ENCODE measurements at places on chromosomes 1 and 21.

DNA sequence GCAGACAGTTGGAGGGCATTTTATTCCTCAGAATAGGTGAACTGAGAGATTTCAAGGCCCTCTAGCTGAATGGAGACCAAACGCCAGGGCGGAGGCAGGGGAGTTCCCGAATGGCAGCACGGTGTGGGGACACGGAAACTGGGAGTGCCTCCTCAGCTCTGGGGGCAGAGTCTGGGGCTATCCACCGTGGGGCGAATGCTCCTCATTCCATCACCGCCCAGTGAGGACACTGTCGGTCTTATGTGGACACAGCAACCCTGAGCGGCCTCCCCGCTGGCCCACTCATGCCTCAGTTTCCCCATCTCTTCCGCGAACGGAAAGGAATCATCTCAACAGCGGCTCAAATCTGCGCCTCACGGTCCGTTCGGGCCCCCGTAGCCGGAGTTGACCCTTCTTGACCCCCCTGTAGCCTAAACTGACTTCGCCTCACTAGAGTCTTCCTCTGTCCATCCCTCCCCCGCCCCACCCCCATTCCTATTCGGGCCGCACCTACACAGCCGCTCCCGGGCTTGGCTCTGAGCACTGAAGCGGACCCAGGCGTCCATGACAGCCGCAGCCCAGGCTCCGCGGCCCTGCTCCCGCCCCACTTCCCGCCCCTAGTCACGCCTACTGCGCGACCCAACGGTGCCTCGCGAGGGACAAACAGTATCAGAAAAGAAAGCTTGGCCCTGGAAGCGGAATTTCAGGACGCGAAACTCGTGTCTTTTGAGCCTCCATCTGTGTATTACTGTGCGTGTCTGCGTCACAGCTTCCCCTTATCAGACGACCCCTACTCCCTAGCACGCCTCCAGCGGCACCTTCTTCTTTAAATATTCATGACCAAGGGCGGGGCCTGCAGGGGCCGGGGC is at the start of gene PEX11B:
PEX11B (minus strand) TSS at position 574 of the 848 bp plus-strand sequence; CDS start at position 545, 29 bp downstream.
- peak; percentile 86 for DNase-seq

DNA sequence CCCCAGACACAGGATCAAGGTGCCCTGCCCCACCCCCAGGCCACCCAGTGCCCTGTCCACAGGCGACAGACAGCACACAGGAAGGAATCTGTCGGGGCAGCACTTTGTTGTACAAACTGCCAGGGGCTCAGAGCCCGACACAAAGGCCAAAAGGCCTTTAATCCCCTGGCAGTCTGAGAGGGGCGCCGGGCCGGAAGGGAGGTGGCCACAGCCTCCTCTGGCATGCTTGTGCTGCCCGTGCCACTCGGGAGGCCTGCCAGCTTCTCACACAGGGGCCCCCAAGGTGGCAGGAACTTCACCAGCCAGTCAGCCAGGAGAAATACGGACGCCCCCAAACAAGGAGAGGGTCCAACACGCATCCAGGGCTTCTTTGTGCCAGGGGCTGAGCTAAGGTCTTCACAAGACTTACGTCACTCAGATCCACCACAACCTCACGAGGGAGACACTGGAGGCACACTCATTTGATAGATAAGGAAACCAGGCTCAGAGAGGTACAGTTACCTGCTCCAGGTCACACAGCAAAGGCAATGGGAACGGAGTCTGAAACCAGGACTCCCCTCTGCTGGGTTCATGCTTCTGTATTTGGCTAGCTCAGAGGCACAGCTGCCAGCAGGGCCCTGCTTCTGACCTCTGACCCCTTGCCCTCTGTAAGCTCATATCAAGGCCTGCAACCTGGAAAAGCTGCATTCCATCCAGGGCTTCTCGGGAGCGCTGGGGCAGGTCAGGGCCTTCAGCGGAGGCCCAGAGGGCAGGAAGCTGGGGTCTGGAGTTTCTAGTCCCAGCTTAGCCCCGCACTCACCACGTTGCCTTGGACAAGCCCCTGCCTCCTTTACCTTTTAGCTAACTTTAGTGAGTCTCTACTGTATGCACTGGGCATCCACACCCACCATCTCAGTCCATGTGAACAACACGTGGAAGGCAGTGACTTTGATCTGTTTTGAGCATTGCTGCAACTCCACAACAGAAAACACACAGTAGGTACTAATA is 34.8 kb downstream of the HSPG2 start:
- DNase-seq: no peak

- DNase-seq: no peak
These were observed 1.6 kb downstream of the DDI2 start for GRCh38 chr1:15618655-15619525.

- no peak for DNase-seq
These were observed 6.6 kb downstream of the NID1 start for GRCh38 chr1:236058141-236058934.

- DNase-seq: no peak
These were observed 66.7 kb downstream of the KCNJ6 start for GRCh38 chr21:37849506-37850102.

GRCh38 chr1:195481293-195481692 is 1126.9 kb downstream of the KCNT2 start:
- no peak for DNase-seq

- DNase-seq: no peak
These were observed 26.9 kb upstream of the EYA3 start for GRCh38 chr1:28115267-28115666.

DNA sequence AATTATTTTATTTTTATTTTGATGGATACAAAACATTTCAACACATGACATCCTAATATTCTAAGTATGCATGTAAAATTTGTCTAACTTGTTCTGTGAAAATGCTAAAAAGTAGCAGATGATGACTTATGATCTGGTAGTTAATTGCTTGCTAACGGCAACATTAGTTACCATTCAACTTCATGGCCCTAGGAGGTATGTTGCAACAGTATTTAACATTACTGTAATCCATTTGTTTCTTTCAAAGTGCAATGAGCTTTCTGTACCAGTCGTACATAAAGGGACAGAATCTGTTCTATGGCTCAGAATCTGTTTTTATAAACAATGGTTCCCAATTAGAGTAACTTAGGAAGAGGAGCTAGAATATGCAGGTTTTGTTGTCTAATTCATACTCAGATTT is 91.5 kb upstream of the ZNHIT6 start:
- no peak for DNase-seq

- DNase-seq: no peak
These were observed 50.1 kb downstream of the HUNK start for GRCh38 chr21:31922881-31923280.

- DNase-seq: no peak
These were observed 90.9 kb downstream of the CRB1 start for GRCh38 chr1:197358959-197359358.

DNA sequence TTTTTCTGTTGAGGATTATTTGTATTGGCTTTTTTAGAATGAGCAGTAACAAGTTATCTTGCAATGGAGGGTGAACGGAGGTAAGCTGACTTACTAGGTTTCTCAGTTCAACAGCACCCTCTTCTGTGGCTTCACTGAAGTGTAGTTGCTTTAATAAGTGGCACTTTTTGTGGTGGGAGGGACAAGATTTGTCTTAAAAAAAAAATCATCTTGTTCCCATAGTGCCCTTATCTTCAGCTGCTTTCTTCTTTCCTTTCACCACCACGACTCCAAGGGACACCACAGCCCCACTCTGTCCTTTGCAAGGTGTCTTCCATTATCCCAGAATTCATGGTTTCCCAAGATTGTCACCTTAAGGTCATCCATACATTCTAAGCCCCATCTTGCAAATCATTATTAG is 92.9 kb downstream of the PIGK start:
- peak; percentile 46 for DNase-seq

- no peak for DNase-seq
These were observed 181.2 kb upstream of the CSF3R start for GRCh38 chr1:36663772-36664430.

DNA sequence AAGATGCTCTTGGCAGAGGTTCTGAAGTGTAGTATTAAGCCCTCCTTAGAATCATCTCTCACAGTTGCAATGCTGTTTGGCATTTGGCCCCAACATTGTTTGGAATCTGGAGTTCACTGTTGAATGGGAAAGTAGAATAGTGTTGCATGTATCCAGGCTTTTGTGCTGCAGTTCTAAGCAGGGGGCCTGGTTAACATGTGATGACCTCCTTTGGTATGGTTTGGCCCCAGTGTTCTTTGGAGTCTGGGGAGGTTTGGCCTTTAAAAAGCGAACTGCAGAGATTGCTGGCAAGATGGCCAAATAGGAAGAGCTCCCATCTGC is 61.8 kb upstream of the PLD5 start:
- DNase-seq: no peak

DNA sequence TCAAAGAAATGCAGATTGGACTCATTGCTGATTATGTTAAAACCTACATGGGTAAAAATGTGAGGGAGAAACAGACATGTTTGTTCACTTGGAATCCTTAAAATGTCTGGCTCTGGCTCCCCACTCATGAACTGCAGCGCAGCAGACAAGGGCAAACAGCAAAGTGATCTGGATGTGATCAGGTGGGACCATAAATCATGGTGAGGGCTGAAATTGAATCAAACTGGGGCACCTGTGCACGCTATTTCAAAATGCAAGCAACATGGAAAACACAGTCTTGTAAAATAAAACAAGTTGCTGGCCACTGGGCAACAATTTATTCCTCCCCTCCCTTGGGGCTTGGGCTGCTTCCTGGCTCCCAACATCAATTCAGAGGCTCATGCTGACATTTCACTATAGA is 373.4 kb downstream of the SEC16B start:
- DNase-seq: peak; percentile 52

DNA sequence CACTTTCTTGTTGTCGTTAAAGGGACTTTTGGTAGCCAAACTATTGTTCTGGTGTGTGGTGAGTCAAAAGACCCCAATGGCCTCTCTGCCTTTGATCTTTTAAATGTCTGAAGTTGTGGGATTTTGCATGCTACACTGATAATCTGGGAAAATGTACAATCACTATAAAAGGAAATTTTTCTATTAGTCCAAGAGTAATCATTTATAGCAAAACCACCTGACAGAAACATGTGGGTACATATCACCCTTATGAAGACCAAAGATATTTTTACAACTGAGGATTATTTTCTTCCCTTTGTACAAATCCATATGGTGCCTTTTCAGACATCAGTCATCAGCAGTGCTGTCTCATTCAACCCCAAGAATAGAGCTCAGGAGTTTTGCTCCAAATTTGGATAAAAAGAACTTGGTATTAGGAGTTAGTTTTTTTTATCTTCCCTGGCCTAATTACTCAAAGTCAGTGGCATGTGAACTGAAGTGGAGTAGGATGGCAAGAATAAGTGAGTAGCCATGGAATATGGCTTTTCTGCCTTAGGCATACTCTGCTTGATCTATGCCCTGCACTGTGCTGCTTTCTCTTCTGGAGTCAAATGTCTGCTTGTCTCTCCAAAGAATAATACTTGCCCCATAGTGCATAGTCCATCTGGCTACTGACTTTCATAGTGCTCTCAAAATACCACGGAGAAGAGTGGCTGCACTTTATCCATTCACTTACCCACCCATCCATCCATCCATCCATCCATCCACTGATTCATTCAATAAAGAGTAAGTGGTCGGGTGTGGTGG is 13.5 kb downstream of the GREM2 start:
- no peak for DNase-seq

GRCh38 chr1:115196296-115196695 is 107.0 kb upstream of the TSPAN2 start:
- no peak for DNase-seq

- DNase-seq: no peak
These were observed 119.5 kb upstream of the USH2A start for GRCh38 chr1:216542741-216543140.

DNA sequence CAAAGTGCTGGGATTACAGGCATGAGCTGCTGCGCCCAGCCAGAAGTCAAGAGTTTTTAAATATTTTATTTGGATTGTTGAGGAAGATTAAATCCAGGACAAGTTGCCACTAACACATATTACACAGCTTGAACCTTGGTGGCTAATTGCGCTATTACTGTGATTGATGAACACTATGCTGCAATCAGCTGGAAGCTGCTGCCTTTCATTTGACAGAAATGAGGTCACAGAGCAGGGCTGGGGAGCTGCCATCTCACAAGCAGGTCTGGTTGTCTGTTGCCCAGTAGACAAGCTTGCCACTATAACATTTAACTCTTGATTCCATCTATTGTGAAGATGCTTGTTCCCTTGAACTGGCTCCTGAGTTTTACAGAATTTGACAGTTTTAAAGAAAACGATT is 37.4 kb upstream of the NRDC start:
- DNase-seq: no peak

GRCh38 chr1:24045771-24046170 is 65.6 kb upstream of the SRSF10 start:
- DNase-seq: no peak

DNA sequence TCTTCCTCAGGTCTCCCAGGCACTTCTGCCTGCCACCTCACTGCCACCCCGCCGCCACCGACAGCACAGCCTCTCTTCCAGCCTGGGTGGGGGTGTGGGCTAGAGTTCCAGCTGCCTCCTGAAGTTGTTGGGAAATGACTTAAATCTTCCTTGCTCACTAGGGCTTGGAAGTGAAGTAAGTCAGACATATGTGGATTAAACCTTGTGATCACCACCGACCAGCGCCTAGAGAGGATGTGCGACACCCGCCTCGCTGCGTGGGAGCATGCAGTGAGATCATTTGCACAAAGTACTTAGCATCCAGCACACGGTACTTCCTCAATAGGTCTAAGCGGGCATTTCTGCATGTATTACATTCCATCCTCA is 71.4 kb upstream of the FAM20B start:
- DNase-seq: no peak

- DNase-seq: no peak
These were observed 46.7 kb upstream of the CXADR start for GRCh38 chr21:17466166-17466565.

DNA sequence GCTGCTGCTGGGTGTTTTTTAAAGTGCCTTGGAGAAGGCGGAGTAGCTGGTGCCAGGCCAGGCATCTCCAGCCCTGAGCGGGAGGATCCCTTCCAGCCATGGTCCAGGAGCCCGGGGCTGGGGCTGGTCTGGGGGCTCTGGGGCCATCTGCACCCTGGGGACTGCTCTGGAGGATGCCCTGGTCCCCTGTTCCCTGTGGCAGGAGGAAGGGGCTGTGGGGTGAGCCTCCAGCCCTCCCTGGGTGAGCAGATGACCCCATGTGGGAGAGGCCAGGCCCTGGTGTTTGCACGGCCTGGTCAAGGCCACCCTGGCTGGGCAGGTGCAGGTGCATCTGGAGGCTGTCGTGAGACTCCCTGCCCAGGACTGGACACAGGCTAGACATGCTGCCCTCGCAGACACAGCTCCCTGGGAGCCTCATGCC is 56.7 kb downstream of the SLX9 start:
- DNase-seq: no peak

DNA sequence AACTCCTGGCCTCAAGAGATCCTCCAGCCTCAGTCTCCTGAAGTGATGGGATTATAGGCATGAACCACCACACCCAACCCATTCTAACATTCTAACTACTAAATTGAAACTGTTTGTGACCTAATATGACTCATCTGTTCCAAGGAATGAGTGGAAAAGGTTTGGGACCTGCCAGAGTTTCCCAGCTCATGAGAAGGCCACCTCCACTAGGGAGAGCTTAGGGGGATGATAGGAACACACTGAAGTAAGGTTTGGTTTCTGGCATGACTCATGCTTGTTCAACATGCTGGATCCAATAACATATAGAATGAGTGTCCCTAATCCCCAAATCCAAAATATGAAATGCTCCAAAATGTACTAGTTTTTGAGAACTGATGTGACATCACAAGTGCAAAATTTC is 18.9 kb upstream of the SCAF4 start:
- no peak for DNase-seq
